ENCODE measurements at places on chromosomes 11 and 22. TPM values are rescaled to one million over a fixed set of nuclear protein-coding genes. Genes with fewer than 3 reads are reported as not detected.

DNA sequence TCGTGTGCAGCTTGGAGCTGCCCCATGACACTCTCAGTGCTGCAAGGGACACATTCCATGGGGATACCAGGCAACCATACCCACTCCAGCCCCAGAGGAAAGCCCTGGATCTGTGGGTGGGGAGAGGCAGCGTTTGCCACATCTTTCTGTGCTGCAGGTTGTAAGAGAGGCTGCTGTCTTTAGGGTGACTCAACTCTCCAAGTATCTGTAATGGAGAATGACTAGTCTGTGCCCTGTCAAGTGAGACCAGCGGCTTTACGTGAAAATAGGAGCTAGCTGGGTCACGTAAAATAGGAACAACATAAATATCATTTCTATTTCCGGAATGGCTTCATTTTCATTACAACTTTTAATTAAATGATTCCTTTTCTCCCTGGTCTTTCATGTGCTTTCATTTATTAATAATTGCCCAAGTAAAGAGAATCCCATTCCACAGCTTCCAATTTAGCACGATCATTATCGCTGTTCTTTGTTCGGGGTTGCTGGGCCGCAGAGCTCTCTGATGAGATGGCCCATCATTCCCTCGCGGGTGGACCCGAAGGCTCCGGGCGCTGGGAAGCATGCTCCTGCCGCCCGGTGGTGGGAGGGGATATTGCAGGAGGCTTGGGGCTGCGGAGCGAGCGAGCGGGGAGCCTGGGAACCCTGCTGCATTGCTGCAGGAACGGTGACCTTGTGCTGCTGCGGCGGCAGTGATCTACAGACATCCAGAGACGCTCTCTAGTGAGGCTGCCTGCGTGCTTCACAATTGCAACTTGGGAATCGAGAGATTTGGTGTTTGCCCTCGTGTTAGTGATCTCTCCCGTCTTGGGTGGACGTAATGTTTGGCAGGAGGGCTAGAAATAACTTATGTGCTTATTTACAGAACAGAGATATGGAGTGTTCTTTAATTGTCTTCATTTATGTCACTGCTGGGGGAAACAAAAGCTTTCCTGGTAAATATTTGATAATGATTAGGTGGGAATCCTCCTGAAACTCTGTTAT, 10.6 kb downstream of the SLC6A5 start:
- H3K4me3 ChIP-seq = no peak overlapping the region
- H3K36me3 ChIP-seq = no peaks in the 10 kb centered on the region
- peaks cover 26% of the 10 kb centered on the region for H3K27me3 ChIP-seq

RTN4R gene
- total RNA-seq = 7.9 TPM

CDC42BPG gene
- total RNA-seq = 8.4 TPM

DNA sequence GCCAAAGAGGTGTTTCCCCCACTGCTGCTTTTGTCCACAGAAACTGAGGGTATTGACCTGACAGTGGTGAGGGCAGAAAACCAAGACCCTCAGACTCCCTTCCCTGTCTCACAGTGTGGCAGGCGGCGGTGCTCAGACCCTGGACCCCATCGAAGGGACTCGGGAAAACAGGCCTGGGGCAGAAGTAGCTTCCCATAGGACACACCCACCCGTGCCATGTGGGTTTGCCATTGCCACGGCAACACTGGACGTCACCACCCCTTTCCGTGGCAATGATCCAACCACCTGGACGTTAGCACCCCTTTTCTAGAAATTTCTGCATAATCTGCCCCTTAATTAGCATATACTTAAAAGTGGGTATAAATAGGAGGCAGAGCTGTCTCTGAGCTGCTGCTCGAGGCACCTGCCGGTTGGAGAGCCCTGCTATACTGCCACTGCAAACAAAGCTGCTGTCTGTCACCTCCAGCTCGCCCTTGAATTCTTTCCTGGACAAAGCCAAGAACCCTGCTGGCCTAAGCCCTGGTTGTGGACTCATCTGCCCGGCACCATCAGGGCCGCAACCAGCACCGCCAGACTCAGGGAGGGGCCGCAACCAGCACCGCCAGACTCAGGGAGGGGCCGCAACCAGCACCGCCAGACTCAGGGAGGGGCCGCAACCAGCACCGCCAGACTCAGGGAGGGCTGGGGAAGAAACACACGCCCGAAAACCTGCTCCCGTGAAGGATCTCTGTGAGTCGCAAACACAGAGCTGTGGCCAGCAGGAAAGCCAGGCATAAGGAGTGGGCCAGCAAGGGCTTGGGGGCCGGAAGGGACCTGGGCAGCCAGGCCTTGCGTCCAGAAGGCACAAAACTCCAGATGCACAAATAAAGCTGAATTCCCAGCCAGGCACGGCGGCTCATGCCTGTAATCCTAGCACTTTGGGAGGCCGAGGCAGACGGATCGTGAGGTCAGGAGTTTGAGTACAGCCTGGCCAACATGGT, 10.4 kb downstream of the MLC1 start:
- no peak overlapping the region for H3K27ac ChIP-seq
- no peak overlapping the region for H3K4me3 ChIP-seq
- no peak for DNase-seq
- no peaks in the 10 kb centered on the region for H3K36me3 ChIP-seq

- H3K27ac ChIP-seq = peak overlapping the region; percentile 97
- no peaks in the 10 kb centered on the region for H3K4me1 ChIP-seq
- peak; percentile 13 for DNase-seq
- no peaks in the 10 kb centered on the region for H3K36me3 ChIP-seq
Observed at GRCh38 chr11:93196816-93197379, 893 bp downstream of the SLC36A4 start.

GRCh38 chr11:122727101-122727929, 71.8 kb downstream of the UBASH3B start:
- H3K36me3 ChIP-seq = no peaks in the 10 kb centered on the region
- H3K4me1 ChIP-seq = peaks cover 9% of the 10 kb centered on the region
- H3K27ac ChIP-seq = peak overlapping the region; percentile 33
- H3K27me3 ChIP-seq = no peaks in the 10 kb centered on the region
- DNase-seq = no peak

DNA sequence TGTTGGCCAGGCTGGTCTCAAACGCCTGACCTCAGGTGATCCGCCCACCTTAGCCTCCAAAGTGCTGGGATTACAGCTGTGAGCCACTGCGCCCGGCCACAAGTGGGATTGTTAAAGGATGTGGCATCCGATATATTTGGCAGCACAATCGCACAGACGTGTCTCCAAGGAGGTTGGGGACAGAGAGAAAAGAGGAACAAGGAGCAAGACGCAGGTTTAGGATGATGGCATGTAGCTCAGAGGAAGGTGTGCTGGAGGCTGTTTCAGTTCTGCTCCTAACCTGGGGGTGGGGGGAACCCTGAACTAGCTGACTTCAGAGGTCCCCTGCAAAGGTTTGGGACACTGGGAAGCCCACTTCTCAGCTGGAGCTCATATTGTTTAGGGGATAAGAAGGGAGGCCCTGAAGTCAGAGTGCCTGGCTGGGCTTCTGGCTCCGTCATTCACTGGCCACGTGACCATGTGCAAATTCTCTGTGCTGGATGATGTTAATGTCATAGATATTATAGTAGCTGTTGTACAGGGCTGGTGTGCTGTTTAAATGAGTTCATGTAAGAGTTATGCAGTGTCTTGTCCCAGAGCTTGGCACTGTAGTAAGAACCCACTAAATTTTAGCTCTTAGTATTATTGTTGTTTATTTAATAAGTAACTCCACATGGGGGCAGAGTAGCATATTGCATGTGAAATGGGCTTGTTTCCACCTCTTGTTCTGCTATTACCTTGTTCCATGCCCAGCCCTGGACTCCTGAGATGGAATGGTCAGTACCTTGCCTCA, 129.7 kb downstream of the ST3GAL4 start:
- DNase-seq = no peak
- no peak overlapping the region for H3K4me3 ChIP-seq
- no peaks in the 10 kb centered on the region for H3K27me3 ChIP-seq
- H3K27ac ChIP-seq = no peak overlapping the region

DNA sequence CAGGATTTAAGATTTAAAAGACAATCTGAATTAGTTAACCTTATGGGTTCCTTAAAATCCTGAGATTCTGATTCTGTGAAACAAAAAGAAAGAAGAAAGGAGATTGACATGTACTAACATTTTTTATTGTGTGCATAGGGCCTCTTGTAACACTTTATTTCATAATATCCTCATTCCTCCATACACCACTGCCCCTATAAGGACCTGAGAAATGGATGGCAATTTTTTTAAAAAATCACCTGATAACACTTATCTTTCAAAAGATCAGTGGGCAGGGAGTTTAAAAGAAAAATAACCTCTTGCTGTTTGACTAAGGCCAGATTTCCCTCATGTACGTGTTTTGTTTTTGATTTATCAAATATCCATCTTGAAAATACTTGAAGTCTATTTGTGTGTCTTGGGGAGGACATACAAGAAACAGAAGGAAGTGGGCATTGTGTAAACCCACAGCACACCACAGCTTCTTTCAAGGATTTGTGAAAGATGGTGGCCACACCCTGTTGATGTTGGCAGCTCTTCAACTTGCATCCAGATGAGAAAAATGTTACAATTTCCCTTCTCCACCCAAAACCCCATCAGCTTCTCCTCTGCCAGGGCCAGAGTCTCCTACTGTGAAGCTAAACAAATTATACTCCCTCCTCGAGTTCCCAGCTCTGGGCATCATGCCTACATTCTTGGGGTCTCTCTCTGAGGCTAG, 35.0 kb upstream of the MPEG1 start:
- no peaks in the 10 kb centered on the region for H3K4me1 ChIP-seq
- H3K36me3 ChIP-seq = no peaks in the 10 kb centered on the region
- H3K4me3 ChIP-seq = no peak overlapping the region
- H3K27ac ChIP-seq = no peak overlapping the region
- no peaks in the 10 kb centered on the region for H3K27me3 ChIP-seq

RIMBP3B gene
- 0.17 TPM for total RNA-seq

DNA sequence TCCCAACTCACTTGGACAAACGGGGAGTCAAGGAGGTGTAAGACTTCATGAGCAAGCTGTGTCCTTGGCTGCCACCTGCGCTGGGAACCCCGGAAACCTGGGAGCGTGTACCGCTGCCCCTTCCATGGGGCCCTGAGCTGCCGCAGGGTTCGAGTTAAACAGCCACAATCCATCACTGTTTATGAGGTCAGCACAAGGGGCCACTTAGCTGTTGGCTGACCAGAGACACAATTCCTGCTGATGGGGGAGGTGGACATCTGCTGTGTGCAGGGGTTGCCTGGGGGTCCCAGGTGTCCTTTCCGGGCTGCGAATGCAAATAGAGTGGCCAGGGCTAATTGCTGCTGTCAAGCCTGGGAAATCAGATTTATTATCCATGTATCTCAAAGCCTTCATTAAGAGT, 549.3 kb downstream of the BRD1 start:
- H3K27me3 ChIP-seq = no peaks in the 10 kb centered on the region
- no peak overlapping the region for H3K27ac ChIP-seq
- peaks cover 5% of the 10 kb centered on the region for H3K4me1 ChIP-seq

Data from hepatocyte (in vitro differentiated cells).